T-helper 1 cell (primary cell): ENCODE measurements at places on chromosomes 5 and 9.

- DNase-seq: no peak
Measured at GRCh38 chr5:107551088-107551487, 119.6 kb downstream of the EFNA5 start.

GRCh38 chr9:95014917-95015316 is 288.4 kb downstream of the AOPEP start:
- no peak for DNase-seq

GRCh38 chr5:72556351-72557166 is 49.3 kb upstream of the ZNF366 start:
- DNase-seq: no peak

GRCh38 chr5:33539212-33539611 is 98.4 kb downstream of the TARS1 start:
- DNase-seq: no peak

GRCh38 chr9:114258866-114259797 is 63.8 kb upstream of the ORM1 start:
- DNase-seq: no peak

DNA sequence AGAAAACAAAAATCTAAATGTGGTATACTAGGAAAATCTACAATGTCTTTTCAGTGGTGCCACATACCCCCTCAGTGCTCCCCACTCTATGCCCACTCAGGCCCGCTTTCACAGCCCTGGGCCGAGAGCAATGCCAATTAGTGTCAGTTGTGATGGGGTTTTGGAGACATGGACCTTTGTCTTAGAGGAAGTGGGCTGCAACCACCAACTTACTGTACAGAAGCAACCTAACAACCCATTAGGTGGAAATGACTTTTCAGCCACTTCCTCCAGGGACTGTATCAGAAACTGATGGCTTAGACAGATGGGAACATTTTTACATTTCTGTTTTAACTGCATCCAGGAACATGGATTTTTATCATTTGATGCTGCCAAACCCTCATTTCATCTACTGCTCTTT is 268.0 kb downstream of the BNC2 start:
- no peak for DNase-seq

DNA sequence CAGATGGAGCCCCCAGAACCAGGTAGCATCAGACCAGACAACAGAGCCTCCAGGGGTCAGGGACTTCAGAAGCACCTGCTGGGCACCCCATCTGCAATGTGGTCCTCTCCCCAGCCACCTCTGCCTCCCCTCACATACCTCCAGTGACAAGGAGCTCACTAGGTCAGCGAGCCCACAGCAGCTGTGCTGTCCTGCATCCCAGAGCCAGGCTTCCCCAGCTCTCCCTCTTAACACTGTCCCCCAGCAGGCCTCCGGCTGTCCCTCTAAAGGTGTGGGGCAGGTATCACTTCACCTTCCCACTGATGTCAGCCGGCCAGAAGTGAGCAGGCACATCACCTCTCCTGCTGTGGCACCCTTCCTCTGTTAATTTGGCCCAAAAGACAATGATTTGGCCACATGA is 83.6 kb downstream of the LMX1B start:
- no peak for DNase-seq

DNA sequence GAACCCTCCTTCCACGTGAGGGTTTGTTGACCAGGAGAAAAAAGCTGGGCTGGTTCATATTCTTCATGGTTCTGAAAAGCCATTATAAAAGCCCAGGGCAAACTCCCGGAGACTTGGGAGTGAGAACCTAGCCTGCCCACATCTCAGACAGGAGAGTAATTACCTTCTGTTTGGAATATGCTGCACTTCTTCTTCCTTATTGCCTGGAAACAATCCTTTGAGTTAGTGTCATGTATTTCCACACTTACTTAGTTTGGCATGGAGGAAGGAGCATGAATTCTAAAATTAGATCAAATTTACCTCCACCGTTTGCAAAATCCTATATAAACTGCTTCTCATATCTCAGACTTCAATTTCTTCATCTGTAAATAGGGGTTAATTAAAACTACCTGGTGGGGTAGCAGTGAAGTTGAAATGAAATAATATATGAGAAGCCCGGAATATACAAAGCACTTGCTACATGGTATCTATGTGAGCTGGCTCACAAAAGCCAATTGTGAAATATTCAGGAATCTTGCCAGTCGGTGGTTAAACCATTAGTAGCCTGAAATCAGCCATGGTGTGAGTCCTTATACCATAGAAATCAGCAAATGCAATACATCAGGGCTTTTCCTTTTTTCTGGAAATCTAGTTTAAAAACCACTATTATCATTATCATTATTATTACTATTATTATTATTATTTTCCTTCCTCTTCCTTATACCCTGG is 140.0 kb upstream of the RAD23B start:
- no peak for DNase-seq

DNA sequence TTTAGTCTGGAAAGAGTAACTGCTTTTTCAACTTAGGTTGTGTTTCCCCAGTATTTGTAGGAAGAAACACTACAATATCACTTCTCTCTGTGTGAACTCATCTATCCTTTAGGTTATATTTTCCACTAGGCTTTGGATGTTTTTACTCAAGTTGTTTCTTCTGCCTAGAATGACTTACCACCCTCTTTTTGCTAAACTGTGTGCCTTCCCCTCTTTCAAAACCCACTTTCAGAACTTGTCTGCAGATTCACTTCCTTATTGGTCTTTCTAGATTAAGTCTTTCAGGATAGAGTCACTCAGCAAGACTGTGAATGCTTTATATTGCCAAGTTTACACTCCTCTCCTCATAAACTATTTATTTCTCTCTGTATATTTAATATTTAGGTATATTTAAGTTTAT is 14.2 kb upstream of the CAST start:
- no peak for DNase-seq

DNA sequence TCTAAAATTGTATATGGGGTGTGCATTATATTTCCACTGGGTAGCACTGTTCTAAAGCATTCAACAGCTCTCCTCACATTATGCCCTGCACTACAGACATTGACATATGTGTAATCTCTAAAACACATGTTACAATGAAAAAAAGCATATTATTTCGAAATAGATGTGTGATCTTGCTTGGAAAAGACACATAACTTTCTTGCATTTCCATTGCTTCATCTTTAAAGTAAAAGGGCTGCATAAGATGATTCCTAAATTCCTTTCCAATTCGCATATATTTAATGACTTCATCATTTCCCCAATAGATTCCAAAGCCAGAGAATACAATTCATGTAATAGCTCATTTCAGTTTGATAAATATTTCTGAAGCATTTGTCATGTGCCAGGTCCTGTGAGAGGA is 566.9 kb downstream of the PDE4D start:
- no peak for DNase-seq

GRCh38 chr9:38066914-38067858 is 1.8 kb downstream of the SHB start:
- DNase-seq: no peak

DNA sequence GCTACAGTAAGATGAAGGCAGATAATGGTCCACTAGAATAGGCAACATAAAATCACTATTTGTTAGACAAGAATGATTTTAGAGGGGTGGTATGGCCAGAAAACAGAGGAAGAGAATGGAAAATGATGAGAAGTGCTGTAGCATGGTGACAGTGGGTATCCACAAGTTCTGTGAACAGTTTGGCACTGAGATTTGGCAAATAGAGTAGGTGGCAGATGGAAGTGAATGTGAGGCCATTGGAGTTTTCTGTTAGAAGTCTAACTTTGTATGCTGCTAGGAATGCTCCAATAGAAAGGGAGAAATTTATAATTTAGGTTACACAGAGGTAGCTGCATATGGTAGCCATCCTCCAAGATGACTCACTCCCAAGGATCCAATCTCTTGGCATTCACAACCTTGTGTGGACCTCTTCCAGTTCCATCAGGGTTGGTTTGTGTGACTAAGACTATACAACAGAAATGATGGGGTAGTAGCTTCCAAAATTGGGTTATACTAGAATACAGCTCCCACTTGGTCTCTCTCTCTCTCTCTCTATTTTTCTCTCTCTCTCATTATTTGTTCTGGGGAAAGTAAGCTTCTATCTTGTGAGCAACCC is 646.9 kb upstream of the ZNF608 start:
- DNase-seq: no peak

DNA sequence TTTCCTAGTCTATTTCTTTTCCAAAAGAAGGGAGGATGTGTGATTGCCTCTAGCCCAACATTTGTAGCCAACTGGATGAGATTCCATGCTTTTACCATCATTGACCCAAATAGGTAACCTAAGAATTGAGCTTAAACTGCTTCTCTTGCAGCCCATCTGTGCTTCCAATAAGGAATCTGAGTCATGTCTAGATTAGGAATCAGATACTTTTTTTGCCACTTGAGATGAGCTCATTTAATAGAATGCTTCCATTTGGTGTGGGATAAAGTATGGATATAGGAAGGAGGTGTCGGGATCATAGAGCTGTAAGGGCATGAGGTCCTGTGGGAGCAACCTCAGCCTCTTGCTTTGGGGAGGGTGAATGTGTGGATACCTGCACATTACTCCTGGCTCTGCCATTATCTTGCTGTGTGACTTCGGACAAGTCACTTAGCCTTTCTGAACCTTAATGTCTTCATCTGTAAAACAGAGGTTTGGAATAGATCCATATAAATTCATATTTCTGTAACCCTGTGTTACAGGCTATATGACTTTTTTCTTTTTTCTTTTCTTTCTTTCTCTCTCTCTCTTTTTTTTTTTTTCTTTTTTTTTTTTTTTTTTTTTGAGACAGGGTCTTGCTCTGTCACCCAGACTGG is 56.2 kb downstream of the MAP1B start:
- DNase-seq: no peak

GRCh38 chr5:120509053-120509452 is 45.0 kb downstream of the PRR16 start:
- DNase-seq: no peak

DNA sequence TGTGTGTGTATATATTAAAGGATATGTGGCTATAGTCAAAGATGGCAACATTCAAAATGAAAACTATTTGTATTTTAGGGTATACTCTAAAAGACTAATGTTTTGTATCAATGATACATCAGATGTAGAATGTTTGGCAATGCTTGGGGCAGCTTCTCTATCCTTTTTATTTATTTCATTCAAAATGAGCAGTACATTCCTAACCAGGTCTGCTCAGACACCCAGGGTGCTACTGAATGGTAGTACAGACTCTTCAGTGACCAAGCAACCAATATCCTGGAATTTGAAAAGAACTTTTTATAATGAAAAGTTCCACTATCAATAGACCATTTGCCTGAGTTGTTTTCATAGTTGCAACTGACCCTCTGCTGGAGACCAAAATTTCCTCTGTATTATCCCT is 23.9 kb downstream of the MEGF9 start:
- no peak for DNase-seq
